ENCODE measurements at places on chromosomes 2 and 18. TPM values are rescaled to one million over a fixed set of nuclear protein-coding genes. Genes with fewer than 3 reads are reported as not detected.

DNA sequence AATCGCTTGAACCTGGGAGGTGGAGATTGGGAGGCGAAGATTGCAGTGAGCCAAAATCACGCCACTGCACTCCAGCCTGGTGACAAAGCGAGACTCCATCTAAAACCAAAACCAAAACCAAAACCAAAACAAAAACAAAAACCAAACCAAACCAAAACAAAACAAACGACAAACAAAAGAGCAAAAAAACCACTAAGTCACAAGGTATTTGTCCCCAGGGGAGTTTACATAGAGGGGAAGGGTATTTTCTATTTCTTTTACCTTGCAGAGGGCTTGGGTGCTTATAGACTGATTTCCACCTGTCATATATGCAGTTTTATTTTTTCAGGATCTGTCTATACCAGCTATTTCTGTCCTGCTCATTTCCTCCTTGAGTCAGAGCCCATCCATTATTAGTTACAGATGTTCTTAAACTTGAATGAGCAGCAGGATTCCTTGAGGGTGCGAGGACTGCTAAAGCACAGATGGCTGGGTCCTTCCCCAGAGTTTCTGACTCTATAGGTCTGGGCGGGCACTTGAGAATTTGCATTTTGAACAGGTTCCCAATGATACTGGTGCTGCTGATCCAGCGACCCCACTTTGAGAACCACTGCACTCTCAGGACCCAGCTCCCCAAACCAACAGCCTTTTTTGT is 102.2 kb upstream of the UXS1 start:
- DNase-seq, result no peak

GRCh38 chr2:37457401-37457901 is 113.0 kb downstream of the QPCT start:
- no peak for DNase-seq

DNA sequence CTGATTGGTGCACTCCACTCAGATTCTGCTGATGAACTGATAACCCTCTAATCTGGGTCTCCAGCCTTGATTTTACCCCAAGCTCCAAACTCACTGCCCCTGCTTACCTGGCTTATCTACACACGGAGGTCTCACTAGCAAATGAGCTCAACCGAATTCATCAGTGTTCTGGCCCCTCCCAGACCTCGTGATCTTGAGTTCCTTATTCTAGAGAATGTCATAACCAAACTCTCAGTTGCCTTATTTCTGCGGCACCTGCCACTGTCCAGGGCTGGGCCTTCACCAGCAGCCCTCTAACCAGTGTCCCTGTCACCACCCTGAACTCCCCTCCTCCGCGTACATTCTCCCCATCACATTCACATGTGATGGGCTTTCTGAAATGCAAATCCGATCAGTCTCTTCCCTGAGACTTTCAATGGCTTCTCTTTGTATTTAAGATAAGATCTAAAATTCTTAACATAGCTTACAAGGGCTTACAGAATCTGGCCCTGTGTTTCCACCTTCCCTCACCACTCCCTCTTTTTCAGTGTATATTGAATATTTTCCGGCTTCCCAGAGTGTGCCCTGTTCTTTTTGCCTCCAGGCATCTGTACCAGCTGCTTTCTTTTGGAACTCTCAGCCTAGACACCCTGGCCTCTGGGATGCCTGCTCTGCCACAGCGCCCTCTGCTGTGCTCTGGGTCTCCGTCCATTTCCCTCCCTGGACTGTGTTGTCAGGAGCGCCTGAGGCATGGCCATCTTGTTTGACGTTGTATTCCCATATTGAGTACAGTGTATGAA is 31.1 kb downstream of the NAB1 start:
- peak; percentile 48 for DNase-seq

- DNase-seq, result peak; percentile 67
Observed at GRCh38 chr2:64865073-64865830, 123.9 kb upstream of the SLC1A4 start.

DNA sequence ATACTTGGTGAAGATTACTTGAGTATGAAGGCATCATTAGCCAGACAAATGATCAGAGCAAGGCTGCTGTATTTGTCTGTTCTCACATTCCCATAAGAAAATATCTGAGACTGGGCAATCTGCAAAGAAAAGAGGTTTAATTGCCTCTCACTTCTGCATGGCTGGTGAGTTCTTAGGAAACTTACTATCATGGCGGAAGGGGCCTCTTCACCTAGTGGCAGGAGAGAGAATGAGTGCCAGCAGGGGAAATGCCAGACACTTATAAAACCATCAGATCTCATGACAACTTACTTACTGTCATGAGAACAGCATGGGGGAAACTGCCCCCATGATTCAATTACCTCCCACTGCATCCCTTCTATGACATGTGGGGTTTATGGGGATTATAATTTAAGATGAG is 452.3 kb downstream of the GALR1 start:
- no peak for DNase-seq

DNA sequence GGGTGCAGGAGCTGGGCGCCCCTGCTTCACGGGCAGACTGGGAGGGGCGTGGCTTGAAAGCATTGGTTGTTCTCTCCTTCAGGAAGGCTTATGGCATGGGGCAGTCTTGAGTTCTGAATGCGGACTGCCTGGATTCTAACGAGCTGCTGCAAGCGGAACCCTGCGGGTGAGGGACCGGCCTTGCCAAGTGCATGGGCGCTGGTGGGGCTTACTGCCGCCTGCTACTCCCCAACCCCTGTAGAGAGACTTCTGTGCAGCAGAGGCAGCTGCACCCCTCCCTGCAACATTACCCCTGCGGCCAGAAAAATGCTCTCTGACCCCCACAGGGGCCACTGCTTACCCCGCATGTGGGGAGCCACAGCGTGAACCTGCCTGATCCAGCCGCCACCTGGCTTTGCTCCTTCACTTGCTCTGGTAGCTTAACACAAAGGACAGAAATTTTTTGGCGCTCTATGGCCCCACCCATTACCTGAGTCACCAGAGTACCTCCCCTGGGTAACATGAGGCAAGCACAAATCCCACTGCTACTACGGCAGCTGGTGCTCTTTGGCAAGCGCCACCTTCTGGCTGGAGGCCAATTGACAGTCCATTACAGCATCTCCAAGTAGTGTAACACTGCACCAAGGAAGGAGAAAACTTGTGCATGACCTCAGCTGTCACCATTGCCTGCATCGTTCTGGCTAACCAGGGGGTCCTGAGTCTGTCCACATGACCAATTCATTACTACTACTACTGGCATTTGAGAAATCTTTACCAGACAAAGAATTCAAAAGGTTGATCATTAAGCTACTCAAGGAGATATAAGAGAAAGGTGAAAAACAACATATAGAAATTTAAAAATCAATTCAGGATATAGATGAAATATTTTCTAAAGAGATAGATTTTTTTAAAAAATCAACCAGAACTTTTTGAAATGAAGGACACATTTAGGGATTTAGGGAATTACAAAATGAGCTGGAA is 35.4 kb downstream of the MYL12B start:
- DNase-seq, result peak; percentile 94

DNA sequence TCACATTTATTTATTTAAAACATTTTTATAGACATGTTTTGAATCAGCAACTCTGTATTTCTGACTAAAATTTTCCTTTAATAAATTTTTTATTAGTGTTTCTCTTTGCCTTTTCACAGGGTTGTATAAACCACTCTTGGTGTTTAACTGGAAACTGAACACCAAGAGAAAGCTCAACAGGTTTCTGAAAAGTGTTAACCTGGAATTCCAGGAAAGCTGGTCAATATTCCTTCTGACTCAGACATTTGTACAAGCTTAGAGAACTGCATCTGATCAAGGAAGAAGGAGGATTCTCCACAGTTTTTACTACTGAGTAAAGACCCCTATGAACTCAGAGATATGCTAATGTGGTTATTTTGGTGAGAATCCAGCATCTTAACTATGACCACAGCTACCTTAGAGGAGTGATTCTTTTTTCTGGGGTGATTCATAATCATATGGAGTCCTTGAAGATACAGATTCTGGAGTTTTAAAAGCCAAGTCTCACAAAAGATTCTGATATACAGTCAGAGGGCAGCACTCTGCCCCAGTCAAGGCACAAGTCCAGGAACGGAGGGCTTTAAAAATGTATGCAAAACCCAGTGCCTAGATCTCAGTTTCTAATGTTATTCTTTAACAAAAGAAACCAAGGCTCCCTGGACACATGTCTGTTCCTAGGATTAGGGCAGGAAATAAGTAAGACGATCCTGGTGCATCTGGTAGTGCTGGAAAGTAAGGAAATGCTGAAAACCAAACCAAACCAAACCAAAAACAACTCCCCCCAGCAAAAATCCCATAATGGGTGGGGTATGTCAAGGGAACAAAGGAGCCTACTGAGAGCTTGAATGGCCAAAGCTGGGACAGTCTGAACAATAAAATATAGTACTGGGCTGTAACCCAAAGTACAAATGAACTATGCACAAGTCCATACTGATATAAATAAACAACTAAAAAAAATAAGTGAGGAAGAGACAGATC is 85.1 kb upstream of the FZD5 start:
- DNase-seq, result no peak

- DNase-seq, result peak; percentile 25
Observed at GRCh38 chr18:3623769-3624545, 174.0 kb downstream of the TGIF1 start.

GRCh38 chr2:75513616-75514170 is 47.0 kb downstream of the EVA1A start:
- DNase-seq, result no peak

- no peak for DNase-seq
Observed at GRCh38 chr2:71562518-71562917, 109.2 kb downstream of the DYSF start.

DNA sequence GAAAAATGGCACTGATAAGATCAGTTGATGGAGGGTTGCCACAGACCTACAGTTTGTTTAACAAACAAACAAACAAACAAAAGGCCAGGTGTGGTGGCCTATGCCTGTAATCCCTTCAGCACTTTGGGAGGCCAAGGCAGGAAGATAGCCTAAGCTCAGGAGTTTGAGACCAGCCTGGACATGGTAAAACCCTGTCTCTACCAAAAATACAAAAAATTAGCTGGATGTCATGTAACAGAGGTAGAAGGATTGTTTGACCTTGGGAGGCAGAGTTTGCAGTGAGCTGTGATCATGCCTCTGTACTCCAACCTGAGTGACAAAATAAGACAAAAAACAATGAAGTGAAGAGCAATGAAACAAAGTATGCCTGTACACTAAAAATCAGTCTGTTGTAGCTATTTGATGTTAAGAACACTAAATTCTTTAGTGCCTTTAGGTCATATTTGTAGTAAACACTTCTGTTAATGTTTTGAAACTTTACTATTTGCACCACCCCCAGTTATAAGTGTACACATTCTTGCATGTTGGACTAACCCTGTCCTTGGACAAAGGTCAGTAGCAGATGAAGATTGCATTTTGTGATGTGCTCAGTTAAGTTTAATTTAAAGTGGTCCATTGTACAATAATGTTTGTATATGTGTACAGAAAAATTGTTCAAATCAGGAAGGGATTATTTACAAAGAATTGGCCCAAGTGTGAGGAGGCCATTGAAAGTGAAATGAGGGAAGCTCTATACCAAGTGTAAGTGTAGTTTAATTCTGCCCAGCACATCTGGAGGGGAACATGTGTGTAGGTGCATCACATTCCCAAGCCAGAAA is 73.9 kb downstream of the KYNU start:
- DNase-seq, result no peak

- DNase-seq, result no peak
Observed at GRCh38 chr2:146806364-146807005, 1038.3 kb upstream of the ACVR2A start.

- DNase-seq, result no peak
Observed at GRCh38 chr2:6755456-6755855, 110.3 kb downstream of the CMPK2 start.

The RAX gene
- total RNA-seq, result not detected

The RNU2-63P gene
- 22.2 TPM for total RNA-seq

The CPLX4 gene
- total RNA-seq, result not detected

GRCh38 chr2:137977790-137978189 is 13.5 kb downstream of the HNMT start:
- no peak for DNase-seq

The TMEM247 gene
- total RNA-seq, result not detected

The FBLN7 gene
- 22.3 TPM for total RNA-seq

- DNase-seq, result no peak
Observed at GRCh38 chr18:76447258-76447890, 47.7 kb downstream of the ZNF516 start.

DNA sequence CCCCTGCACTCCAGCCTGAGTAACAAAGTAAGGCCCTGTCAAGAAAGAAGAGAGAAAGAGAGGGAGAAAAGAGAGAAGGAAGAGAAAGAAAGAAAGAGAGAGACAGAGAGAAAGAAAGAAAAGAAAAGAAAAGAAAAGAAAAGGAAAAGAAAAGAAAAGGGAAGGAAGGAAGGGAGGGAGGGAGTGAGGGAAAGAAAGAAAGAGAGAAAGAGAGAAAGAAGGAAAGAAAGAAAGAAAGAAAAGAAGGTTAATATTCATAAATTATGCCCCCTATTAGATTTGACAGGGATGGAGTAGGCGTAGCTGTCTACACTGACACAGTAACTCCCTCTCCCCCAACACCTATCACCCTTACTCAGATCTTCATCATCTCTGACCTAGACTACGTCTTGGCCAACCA is 202.3 kb downstream of the SP3 start:
- no peak for DNase-seq

GRCh38 chr2:151720521-151720920 is 13.8 kb downstream of the NEB start:
- DNase-seq, result no peak

DNA sequence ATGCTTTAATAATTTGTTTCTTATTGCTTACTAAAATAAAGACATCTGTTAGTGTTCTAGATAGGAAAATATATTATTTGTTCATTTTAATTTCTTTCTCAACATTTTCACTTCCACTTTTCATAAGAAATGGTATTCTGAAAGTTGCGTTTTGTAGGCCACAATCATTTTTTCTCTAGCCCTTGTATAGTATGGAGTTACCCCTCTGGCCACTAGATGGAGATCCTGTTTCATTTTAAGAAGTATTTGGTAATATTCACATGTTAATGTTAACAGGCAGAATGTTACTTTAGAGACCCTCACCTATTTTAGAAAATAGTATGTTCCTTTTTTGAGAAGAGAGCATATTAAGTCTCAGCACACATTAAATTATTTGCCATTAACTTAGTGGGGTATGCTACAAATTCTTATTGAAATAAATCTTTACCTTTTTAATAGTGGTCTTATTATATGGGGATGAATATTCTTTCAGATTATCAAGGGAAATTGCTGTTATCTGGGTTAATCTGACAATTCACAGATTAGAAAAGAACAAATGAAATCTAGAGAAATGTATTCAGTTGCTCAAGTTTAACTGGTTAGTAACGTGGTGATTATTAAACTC is 73.9 kb upstream of the TTC27 start:
- no peak for DNase-seq

- DNase-seq, result no peak
Observed at GRCh38 chr18:57965246-57965645, 78.8 kb upstream of the NEDD4L start.

Measured in activated T-cell treated with anti-CD3 and anti-CD28 coated beads, Interleukin-2, amount 50 U/mL, for 72 hours (primary cell).